ENCODE measurements at places on chromosomes 1 and 21. TPM values are rescaled to one million over a fixed set of nuclear protein-coding genes. Genes with fewer than 3 reads are reported as not detected.
A peak's percentile ranks its signal among the peaks of the same experiment; 100 is the strongest.

- no peak for DNase-seq
Observed at GRCh38 chr1:150970808-150971582, 3.6 kb downstream of the CERS2 start.

DNA sequence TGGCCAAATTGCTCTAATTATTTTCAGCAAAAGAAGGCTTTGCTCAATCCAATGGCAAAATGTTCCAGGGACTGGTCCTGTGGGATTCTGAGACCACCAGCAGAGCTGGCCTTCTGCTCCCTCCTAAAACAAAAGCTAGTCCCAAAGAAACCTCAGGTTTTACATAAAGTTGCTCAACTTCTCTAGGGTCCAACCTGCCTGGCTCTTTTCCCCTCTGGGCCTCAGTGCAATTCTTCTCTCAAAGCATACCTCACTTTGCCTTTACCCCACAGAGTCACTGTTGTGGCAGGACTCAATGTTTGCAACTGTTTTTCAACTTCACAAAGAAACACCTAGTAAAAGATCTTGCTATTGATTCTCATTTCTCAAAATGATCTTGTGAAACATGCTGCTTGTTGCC is 39.8 kb downstream of the TBX15 start:
- no peak for DNase-seq

COL16A1 gene
- 0.65 TPM for total RNA-seq

DIO1 gene
- not detected for total RNA-seq

DNA sequence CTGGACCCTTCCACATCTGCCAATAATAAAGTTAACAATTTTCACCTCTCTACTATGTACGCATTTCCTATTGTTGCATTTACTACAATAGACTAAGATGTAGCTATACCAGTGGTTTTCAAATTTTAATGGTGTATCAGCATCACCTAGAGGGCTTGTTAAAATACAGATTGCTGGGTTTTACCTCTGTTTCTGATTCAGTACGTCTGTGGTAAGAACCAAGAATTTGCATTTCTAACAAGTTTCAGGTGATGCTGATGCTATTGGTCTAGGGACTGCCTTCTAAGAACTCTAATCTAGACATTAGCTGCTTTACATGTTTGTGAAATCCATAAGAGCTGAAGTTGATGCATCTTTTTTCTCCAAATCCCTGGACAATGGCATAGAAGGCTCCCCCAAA is 59.7 kb downstream of the ERICH3 start:
- DNase-seq, result no peak

ST6GALNAC5 gene
- not detected for total RNA-seq

GJB5 gene
- not detected for total RNA-seq

DNA sequence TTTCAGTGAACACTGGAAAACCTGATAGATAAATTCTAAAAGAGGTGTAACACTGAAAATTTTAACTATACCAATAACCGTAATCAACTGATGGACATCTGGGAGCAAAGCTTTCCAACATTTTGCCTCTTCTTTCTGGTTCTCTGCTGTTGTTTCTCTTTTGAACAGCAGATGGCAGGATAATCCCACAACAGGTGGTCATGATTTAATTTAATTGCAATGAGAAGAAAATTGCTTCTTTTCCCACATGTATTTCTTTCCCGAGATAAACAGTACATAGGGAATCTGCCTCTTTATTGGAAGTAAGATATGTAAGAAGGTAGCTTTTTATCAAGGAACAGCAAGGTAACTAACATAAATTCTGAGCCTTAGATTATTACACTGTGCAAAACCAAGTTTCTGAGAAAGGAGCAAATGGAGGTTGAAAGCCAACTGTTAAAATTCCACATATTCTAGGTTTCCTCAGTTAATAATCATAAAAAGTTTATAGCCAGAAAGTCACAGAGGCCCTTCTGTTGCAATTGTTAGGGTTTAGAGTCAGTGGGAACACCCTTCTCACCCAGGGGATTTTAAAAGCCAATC is 72.9 kb downstream of the RPS6KA1 start:
- peak; percentile 80 for DNase-seq

GRCh38 chr1:94093396-94093795 is 27.6 kb downstream of the ABCA4 start:
- no peak for DNase-seq

GRCh38 chr1:192518700-192519099 is 56.9 kb upstream of the RGS1 start:
- no peak for DNase-seq

DNA sequence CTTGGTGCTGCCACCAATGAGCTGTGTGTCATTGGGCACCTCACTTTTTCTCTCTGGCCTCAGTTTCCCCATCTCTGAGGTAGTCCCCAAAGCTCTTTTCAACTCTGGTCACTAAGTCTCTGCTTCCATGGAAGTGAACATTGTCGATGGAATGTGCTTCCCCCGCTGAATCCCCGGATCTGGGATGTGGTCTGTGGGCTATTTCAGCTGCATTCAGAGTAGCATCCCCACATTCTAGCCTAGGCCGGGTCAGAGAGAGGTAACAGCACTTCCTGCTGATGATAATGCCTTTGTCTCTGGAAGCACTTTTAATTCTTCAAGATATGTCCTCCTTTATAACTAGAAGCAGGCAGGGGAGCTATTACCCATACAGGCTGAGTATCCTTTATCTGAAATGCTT is 29.8 kb downstream of the RASSF5 start:
- no peak for DNase-seq

- DNase-seq, result no peak
Observed at GRCh38 chr1:237580726-237581125, 310.0 kb downstream of the ZP4 start.

DNA sequence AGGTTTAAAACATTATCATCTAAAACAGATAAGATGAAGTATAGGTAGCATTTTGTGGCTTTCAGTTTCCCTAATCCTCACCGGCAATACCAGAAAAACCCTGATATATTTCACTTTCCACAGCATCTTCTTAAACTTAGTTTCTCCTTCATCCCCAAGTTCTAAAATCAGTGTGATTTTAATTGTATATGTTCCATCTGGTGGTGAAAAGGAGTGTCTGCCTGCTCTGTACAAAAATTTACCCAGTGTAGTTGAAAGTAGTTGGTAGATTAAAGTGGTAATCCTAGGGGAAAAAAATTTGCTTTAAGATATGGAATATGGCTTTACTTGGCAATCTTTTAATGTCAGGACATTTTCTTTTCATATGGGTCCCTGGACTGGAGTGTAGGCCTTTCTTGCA is 74.3 kb downstream of the CEP350 start:
- no peak for DNase-seq

DNA sequence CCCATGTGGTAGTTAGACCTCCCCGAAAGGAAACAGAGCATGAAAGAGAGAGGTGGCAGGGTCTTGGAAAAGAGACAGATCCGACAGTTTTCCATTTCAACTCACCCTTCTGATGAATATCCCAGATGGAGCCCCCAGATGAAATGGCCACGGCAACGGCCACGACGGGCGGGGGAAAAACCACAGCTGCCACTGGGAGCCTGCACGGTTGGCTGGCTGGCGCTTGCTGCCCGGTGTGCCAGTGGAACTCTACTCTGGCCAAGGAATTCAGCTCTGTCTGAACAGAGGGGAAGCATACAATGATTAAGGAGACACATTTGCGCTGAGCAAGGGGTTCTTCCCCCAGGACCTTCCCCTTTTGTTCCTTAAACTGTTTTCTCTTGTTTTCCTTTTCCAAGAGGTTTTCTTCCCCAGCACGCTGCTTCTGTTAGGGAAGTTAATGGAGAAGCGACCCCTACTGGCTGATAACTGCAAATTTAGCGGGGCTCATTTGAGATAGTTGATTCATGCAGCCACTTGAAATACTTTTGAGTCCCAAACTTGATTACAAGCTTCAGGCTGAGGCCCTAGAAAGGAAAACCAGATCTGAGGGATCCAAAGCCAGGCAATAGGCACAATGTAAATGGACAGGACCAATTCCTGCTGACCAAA is 1122.5 kb downstream of the NCAM2 start:
- DNase-seq, result no peak

GRCh38 chr1:42961312-42962091 is 2.8 kb upstream of the SLC2A1 start:
- peak; percentile 56 for DNase-seq

DNA sequence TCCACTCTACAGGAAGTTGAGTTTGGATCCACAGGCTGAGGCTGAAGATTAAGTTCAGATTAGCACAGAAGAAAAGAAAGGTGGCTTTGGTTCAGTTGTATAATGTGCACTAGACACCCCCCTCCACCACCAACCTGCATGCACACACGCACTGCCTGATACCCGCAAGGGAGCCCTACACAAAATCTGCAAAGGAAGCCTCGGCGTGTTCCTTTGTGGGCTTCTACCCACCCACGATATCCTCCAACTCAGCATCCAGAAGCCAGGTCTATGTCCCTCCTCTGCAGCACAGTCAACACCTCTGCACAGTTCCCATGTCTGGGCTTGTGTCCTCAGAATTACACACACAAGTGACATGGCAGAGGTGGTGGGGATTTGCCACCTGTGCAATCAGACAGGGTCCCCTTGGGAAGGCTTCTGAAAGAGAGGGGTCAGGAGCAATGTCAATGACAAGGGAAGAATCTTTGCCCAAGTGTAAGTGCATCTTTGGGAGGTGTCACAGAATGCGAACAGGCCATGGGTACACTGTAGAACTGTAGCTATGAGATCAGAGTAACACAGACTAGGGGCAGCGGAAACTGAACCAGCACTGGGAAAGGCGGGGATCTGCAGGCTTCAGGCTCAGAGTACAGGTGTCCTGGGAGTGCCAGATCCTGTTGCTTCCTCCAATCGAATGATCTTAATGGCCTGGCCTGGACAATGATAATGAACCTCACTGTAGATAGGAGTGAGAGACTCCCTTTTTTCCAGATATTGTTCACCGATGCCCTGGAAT is 148.6 kb upstream of the ETV3 start:
- DNase-seq, result no peak

- no peak for DNase-seq
Observed at GRCh38 chr1:67874501-67875111, 41.3 kb upstream of the GNG12 start.

DISC1 gene
- total RNA-seq, result 19.9 TPM

- peak; percentile 71 for DNase-seq
Observed at GRCh38 chr1:51063121-51063520, 38.9 kb upstream of the C1orf185 start.

GRCh38 chr1:77876884-77877283 is 11.5 kb upstream of the NEXN start:
- no peak for DNase-seq

DNA sequence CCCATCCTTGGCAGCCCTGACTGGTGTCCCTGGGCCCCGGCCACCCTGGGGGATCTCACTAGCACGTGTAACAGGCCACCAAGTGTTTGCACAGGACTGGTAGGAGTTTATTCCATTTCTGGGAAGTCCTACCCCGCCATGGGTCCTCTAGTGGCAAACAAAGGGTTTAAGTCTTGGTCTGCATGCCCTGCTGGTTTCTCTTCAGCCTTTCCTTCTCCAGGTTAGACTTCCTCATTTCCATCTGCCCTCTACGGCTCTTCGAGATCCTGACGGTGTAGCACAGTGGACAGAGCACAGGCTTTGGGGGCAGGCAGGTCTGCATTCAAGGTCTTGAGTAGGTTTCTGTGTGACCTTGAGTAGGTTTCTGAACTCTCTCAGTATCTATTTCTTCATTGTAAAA is 2.8 kb downstream of the AGTRAP start:
- no peak for DNase-seq

Measured in dermis blood vessel endothelial cell (primary cell).